Brain pericyte (primary cell): ENCODE measurements at places on chromosomes 3 and 15.

DNA sequence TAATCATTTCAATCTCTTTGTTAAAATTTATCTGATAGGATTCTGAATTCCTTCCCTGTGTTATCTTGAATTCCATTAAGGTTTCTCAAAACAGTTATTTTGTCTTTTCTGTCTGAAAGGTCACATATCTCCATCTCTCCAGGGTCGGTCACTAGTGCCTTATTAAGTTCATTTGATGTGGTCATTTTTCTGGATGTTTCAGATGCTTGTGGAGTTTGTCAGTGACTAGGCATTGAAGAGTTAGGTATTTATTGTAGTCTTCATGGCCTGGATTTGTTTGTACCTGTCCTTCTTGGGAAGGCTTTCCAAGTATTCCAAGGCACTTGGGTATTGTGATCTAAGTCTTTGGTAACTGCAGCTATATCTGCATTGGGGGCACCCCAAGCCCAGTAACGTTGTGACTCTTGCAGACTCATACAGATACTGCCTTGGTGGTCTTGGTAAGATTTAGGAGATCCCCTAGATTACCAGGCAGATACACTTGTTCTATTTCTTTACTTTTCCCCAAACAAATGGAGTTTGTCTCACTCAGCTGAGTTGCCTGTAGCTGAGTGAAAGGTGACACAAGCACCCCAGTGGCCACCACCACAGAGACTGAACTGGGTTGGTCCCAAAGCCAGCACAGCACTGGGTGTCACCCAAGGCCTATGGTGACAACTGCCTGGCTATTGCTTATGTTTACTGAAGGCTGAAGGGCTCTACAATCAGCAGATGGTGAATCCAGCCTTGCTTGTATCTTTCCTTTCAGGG lies 18.9 kb upstream of the SLC27A2 start:
- no peak for DNase-seq

DNA sequence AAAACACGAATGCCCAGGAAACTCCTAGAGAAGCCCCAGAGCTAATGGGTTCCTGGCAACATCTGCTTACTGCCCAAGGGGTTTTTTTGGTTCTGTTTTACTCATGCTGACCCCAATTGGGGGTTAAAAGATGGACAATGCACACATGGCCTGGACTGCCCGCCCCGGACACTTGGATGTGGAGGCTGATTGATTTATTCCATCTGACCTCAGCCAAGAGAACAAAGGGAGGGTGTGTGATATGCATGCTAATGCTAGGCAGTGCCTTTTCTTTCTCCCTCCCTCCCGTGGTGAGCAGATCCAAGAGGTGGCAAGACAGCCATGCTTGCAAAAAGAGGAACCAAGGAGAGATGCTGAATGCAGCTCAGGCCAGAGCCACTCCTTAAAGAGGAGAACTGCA lies 3.3 kb upstream of the LRTM1 start:
- no peak for DNase-seq

GRCh38 chr3:23425410-23425809 lies 222.3 kb downstream of the UBE2E2 start:
- no peak for DNase-seq

DNA sequence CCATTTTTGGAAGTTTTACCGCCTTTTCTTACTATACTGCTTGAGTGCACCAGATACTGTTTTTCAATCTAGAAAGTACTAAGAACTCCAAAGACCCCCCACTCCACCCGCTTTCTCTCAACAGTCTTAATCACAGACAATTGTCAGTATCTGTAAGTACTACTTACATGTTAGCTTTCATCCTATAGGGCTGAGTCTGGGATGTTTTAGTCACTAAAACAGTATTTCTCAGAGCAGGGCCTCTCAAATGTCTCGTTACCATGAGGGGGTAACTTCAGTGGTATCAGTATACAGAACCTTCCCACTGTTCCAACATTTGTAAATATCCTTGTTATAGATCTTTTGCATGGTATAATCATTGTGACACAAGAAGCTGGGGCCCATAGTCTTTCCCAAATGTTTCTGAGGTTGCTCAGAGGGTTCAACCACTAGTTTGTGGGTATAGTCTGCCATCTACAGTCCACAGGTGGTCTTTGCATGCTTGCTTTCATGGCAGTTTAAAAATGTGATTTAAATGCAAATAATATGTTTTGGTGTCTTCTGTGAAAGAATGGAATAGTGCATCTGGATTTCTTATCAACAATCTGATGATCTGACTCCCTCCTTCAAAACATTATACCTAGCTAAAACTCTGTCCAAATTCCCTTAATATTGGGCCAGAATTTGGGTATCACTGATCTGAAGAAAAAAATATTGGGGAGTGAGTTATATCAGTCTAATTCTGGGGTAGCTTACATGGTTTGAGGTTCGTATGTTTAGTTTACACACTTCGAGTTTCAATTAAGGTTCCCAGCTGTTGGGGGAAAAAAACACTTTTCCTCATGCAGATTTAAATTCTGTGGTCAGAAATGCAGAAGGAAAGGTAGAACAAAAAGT lies 18.0 kb upstream of the DNAJC13 start:
- DNase-seq = peak; percentile 15

- DNase-seq = no peak
Observed at GRCh38 chr3:132625613-132626012, 28.5 kb downstream of the ACKR4 start.

DNA sequence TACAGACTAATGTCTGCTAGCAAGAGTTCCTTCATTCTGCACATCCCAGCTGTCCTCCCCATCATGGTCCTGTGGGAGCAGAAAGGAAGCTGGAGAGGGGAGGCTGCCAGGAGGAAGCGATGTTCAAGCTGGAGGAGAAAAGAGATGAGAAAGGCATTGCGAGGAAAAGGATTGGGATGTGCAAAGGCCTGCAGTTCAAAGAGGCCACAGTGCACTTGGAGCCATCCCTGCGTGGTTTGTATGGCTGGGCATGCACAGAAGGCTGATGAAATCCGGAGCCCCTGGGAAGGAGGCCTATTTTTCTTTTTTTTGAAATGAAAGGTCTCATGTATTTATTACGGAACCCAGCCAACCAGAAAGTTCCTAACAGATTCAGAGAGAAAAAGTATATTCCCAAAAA lies 22.8 kb downstream of the AMOTL2 start:
- no peak for DNase-seq

GRCh38 chr3:11145888-11146287 lies 8.4 kb upstream of the HRH1 start:
- peak; percentile 63 for DNase-seq

DNA sequence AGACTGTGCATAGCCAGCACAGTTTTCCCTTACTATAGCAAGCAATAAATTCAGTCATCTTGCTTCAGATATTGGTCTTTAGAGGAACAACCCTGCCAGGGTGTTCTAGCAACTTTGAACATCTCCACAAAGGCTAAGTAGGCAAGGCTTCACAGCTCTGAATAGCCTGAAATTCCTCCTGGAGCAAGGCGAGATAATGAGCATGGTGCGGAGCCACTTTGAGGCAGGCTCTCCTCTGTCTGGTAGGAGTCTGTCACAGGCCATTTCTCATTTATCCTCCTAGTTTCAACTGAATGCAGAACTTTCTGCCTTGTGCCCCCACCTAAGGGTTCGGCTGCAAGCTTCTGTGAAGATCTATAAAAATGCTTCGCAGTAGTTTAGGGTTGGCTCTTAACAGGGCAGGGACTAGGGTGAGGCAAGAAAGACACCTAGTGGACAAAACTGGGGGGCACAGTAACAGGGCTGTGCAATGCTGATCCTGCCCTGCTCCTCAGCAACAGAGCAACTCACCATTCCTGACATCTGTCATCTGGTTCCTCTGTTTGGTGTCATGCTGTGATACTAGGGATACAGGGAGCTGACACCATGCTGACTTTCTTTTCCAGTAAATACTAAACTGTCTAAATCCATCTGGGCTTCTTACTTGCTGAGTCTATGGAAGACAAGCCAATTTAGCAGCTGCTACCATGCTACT lies 16.6 kb upstream of the EHHADH start:
- no peak for DNase-seq

- no peak for DNase-seq
Observed at GRCh38 chr3:167973046-167973445, 122.7 kb downstream of the GOLIM4 start.

GRCh38 chr3:78562328-78562727 lies 1205.5 kb downstream of the ROBO1 start:
- DNase-seq = no peak

- no peak for DNase-seq
Observed at GRCh38 chr15:87489456-87489855, 767.1 kb downstream of the NTRK3 start.

DNA sequence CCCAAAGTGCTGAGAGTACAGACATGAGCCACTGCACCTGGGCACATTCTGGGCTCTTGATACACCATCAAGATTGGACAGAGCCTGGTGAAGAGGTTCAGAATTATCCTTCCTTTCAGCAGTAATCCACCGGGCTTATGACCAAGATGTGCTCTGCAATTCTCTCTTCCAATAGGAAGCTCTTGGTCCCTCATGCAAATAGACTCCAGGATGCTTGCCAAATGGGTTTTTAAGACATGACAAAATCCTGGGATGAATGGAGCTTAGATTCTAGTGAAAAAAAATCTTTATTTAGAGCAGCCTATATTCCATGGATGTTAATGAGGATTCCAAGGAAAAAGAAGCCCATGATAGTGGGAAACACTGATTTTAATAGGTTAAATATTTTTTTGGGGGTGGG lies 119.1 kb downstream of the SV2B start:
- DNase-seq = no peak

DNA sequence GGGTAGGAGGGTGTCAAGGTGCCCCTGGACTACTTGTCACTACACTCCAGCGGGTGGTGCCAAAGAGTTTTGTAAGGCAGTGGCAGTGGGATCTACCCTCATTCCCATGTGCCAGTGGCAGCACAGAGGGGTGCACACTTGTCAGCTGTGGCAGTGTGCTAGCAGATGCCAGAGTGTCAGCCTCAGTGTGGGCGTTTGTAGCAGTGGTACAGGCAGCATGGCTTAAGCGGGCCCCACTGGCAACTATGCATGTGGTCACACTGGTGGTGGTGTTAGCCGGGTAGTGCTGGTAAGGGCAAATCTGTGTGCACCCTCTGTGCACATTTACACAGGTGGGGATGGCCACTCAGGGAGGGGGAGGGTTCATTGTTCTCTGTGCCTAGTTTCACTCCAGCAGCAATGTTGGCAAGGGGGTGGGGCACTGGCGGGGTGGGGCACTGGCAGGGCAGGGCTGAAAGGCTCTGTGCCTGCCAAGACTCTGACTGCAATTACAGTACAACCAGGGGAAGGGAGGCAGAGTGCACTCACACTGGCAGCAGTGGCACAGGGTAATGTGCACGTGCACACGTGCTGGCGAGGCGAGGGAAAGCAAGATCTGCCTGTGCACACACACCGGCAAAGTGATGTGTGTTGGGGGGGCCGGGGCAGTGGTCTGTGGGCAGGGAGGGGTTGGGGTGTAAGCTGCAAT lies 31.8 kb downstream of the MYO9A start:
- no peak for DNase-seq

GRCh38 chr15:32119694-32120330 lies 89.5 kb downstream of the CHRNA7 start:
- DNase-seq = no peak

- no peak for DNase-seq
Observed at GRCh38 chr3:65151666-65152065, 463.9 kb upstream of the ADAMTS9 start.

- no peak for DNase-seq
Observed at GRCh38 chr3:130543322-130543721, 26.3 kb downstream of the COL6A6 start.

GRCh38 chr3:30011237-30011803 lies 595.1 kb upstream of the TGFBR2 start:
- DNase-seq = no peak

DNA sequence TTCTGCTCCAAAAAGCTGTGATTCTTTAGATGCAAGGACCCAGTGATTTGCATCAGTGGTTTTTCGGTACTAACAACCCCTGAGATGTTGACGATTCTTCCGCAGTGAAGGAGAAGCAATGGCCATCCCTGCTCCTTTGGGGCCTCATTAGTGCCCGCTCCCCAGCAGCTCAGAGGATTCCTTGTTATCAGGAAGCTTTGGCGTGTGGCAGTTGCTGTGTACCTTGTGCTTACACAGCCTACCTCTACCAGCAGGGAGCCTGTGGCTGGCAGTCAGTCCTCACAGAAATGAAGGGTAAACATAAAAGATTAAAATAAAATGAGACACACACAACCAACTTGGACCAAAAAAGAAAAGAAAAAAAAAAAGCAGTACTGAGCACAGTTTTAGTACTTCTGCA lies 55.2 kb downstream of the CNTN3 start:
- DNase-seq = no peak
